ENCODE measurements at places on chromosomes 5 and 9.

DNA sequence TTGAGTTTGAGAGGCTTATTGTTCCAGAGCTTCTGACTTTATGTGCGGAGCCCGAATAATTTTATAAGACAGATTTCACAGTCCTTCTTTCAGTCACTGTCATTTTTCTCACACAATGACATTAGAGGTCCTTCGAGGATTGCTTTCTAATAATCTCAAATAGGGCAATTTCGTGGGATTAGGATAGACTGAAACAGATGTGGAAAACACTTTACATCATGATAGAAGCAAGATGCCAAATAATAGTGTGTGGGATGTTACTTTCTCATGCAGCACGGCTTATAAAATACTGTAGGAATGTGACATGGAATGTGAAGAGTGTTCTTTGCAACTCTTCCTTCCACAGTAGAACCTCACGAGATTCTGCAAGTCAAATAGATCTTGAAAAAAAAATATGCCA is 451.3 kb downstream of the SEMA5A start:
- no peak for DNase-seq

- DNase-seq: no peak
Measured at GRCh38 chr5:136055612-136056309, 27.0 kb downstream of the TGFBI start.

DNA sequence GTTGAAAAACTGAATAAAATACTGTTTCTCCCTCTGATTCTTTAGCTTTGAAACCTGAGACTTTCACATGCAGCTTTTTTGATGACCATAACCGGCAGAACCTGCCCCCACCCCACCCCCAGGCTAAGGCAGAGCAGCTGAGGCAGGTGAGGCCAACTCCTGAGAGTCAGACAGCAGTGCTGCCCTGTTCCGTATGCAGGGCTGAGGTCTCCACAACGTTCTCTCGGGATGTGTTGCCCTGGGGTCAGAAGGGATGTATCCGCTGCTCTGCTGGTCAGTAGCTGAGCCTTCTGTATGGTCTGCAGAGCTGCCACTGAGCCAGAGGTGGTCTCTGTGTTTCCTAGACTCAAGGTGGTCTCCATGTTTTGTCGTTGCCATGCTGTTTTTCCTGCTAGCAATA is 190.5 kb downstream of the AOPEP start:
- no peak for DNase-seq

- no peak for DNase-seq
Measured at GRCh38 chr9:77016526-77017504, 2.6 kb upstream of the FOXB2 start.

DNA sequence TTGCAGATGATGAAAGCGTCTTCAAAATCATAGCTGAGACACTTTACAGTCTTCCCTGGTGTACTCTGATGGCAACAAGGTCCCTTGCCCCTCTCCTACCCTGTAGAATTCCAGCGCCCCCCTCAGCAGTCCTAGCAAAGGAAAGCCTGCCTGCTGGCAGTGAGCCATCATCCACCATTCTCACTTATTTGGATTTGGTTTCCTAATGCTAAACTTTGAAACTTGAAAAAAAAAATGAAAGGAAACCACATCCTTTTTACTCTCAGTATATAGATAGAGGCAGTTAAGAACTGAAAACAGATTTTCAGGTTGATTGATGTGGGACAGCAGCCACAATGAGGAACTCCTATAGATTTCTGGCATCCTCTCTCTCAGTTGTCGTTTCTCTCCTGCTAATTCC is at the start of gene GZMA:
Gene GZMA, plus strand, starts transcription at position 299 of the 400 bp plus-strand sequence. Its CDS starts 37 bp downstream, at position 336.
- no peak for DNase-seq

GRCh38 chr9:72185561-72185960 is 36.3 kb downstream of the GDA start:
- no peak for DNase-seq

DNA sequence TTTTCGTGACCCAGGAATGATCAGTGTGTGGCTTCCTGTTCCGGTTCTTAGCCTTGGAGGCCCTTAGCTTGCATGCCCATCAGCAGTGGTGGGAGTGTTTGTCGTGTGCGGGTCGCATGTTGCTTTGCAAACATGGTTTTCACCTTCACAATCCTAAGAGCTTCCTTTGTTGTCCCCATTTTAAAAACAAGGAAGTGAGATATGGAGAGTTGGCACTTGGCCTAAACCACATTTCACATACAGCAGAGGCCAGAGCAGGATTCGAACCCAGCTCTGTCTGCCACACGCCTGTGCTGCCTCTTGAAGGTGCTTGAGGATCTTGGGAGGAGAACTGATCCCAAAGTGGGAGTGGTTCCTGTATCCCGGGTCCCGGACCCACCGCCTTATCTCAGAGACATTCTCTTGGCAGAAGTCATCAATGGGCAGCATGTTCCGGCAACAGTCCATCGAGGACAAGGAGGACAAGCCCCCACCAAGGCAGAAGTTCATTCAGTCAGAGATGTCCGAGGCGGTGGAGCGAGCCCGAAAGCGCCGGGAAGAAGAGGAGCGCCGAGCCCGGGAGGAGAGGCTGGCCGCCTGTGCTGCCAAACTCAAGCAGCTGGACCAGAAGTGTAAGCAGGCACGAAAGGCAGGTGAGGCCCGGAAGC is 38.2 kb upstream of the POMT1 start:
- DNase-seq: no peak

- no peak for DNase-seq
Measured at GRCh38 chr9:13556656-13557055, 277.2 kb upstream of the MPDZ start.

All from activated CD4-positive, alpha-beta T cell treated with anti-CD3 and anti-CD28 coated beads for 1 hour (primary cell).